ENCODE measurements at places on chromosomes 6 and 20.

DNA sequence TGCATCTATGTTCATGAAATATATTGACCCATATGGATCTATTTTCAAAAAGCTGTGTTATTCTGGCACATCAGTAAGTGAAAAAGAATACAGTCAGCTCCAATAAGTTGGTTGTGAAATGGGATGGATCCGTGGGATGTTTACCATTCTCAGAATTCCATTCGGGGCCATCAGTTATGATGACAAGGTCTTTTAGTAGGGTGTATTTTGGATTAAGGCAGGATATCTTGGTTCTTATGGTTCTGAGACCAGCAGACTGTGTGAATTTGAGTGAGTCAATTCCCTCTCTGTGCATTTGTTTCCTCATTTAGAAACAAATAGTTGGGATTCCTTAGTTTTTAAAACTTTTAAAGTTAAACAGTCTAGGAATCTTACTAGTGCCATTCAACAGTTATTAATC is 287.4 kb downstream of the CD109 start:
- no peak for DNase-seq

GRCh38 chr6:38955861-38956260 is 92.7 kb upstream of the GLP1R start:
- DNase-seq = no peak

DNA sequence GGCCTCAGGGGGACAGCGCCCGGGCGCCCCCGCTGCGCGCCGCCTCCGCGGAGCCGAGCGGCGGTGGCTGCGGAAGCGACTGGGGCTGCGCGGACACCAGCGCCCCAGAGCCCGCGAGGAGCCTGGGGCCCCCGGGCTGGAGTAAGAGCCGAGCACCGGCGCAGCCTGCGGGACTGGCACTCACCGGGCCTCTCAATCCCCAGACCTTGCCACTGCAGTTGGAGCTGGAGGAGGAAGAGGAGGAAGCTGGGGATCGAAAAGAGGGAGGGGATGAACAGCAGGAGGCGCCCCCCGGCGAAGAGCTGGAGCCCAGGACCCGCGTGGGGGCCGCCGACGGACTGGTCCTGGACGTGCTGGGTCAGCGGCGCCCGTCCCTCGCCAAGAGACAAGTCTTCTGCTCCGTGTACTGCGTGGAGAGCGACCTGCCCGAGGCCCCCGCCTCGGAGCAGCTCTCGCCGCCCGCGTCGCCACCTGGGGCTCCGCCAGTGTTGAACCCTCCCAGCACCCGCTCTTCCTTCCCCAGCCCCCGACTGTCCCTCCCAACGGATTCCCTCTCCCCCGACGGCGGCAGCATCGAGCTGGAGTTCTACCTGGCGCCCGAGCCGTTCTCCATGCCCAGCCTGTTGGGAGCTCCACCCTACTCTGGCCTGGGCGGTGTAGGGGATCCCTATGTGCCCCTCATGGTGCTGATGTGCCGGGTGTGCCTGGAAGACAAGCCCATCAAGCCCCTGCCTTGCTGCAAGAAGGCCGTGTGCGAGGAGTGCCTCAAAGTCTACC is 590 bp downstream of the RNF217 start:
- DNase-seq = no peak

GRCh38 chr6:14120546-14120945 is 3.0 kb downstream of the CD83 start:
- DNase-seq = no peak

DNA sequence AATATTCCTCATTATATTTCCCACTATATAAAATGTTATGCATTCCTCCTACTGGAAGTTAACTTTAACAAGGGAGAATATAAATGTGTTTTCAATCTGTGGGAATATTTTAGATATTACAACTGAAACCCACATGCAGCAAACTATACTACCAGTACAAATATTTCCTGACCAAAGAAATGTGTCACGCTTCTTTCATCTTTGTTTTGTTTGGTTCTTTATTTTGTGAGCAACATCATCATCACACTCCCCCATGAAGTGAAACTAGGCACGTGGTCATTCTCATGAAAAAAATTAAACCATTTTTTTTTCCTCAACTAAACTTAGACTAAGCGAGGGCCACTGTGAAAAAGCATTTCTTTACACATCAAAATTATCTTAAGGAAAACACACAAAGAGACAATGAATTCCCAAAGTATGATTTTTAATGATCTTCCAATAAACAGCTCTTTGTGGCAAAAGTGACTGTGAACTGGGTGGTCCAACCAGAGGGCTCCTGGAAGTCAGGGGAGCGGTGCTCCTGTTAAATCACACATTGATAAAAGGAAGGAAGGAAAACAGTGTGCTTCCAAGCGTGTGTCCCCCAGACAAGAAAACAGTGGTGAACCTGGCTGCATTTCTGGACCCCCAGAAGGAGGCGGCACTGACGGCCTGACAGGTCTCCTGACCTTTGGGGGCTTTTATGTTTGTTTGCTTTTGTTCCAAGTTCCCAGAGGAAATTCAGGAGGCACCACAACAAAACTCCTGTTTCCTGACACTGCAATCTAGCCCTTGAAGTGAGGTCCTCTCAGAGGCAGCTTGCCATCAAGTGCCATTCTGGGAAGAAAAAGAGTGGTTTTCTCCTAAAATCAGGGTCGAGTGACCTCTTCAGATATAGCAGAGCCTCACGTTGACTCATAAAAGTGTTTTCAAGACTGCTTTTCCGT is 166.8 kb upstream of the FOXQ1 start:
- DNase-seq = peak; percentile 33

DNA sequence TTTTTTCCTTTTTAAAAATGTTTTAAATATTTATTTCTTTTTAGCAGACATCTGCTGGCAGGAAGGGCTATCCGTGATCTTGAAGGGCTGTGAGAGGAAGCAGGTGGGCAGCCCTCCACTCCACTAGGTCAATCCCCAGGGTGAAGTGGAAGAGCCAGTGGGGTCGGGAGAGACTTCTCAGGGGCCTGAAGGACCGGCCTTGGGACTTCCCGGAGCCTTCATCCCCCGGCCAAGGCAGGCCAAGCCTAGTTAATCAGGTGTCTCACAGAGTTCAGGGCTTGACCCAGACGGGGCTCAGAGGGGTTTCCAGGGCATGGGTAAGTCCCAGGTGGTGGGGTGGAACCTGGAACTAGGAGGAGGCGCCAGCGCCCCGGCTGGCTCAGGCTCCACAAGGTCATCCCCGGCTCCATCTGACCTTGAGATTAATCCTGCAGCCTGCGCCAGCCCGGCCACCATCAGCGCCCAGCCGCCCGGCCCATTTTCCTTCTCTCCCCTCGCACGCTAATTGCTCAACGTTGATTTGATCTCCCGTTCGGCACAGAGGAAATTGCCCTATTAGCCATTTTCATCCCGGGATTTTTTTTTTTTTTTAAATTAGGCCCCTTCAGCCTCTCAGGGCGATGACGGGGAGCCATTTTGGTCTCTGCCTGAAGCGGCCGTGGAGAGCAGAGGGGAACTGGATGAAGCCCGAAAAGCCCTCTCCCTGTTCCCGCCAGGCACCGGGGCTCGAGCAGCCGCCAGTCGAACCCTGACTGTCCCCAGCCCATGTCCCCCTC is 44.4 kb downstream of the MDFI start:
- DNase-seq = no peak

Data from AG04450 (cell line).